HL-60 (cell line): ENCODE measurements at places on chromosomes 3 and 15.

DNA sequence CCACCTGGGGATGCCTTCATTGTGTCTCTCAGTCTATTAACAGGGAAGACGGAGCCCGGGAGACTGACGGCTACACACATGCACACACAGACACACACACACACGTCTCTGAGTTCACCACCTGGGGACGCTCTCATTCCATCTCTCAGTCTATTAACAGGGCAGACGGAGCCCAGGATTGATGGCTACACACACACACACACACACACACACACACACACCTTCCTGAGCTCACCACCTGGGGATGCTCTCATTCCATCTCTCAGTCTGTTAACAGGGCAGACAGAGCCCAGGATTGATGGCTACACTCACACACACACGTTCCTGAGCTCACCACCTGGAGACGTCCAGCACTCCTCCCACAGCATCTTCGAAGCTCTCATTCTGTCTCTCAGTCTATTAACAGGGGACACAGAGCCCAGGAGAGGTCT, 143.9 kb downstream of the OR4M2 start:
- no peak for DNase-seq

- no peak for DNase-seq
These were observed 3.7 kb upstream of the PLA2G4F start for GRCh38 chr15:42160136-42160535.

GRCh38 chr15:56739964-56740640, 6.8 kb upstream of the ZNF280D start:
- DNase-seq: peak; percentile 57

DNA sequence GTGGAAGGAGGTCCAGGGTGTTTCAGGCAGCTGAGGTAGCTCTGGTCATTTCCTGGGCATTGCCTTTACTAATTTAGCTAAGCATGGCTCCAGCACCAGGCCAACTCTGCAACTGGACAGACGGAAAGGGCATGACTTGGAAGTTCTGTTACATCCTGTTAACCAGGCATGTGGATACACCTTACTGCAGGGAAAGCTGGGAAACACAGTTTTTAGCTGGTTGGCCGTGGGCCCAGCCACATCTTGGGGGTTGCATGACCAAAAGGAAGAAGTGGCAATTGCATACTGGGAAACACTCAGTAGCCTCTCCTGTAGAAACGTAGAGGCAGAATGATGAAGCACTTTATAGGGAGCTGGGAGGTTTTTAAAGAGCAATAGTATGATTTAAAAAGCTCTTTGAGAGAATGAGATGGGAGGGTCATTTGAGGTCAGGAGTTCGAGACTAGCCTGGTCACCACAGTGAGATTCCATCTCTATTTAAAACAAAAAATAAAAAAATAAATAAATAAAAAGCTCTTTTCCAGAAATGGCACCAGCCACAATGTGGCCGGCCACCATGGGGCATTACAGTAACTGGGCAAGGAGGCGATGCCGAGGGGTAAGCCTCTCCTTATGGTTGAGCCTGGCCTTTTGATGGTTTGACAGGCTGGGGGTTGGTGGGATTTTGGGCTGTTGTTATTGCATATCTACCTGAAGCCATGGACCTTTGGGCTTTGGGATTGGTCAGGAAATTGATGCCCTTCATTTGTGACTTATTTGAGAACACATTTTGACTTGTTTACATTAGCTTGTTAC, 28.6 kb downstream of the TRAK1 start:
- no peak for DNase-seq

DNA sequence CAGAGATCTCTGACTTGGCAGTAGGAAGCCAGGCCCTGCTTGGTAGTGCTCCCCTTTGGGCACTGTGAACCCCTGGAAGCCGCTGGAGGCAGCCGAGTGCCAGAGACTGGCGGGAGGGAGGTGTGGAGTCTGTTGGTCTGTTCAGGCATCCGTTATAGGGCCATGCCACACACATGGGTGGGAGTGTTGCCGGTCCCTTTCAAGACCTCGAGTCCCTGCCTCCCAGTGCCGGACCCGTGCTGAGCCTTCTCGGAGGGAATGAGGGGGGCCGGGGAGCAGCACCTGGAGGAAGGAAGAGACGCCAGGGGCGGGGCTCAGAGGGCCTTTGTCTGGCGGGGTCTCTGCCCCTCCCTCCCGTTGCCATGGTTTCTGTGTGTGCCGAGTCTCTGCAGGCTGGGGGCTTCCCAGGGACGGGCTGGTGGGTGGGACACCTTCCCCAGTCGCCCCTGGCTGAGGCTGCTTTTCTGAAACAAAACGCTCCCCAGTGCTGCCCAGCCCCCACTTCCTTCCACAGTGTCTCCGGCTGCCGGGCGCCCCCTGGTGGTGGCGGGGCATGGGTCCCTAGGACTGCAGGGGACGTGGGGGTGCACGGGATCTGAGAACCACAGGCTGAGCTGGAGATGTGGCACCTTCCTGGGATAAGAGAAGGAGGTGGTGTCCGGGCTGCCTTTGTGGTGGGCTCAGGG, 10.0 kb downstream of the GNAI2 start:
- DNase-seq: no peak

DNA sequence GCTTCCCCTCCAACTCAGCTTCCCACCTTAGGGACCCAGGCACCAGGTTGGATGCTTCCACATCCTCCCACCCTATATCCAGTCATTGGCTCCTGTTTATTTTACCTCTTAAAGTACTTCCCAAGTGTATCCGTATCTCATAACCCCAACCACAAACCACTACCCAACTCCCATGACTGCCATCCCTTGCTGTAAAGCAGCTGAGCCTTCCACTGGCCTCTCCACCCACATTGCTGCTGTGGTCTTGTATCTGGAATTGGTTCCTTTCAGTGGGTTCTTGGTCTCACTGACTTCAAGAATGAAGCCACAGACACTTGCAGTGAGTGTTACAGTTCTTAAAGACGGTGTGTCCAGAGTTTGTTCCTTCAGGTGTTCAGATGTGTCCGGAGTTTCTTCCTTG, 79.8 kb upstream of the HRH1 start:
- peak; percentile 48 for DNase-seq

DNA sequence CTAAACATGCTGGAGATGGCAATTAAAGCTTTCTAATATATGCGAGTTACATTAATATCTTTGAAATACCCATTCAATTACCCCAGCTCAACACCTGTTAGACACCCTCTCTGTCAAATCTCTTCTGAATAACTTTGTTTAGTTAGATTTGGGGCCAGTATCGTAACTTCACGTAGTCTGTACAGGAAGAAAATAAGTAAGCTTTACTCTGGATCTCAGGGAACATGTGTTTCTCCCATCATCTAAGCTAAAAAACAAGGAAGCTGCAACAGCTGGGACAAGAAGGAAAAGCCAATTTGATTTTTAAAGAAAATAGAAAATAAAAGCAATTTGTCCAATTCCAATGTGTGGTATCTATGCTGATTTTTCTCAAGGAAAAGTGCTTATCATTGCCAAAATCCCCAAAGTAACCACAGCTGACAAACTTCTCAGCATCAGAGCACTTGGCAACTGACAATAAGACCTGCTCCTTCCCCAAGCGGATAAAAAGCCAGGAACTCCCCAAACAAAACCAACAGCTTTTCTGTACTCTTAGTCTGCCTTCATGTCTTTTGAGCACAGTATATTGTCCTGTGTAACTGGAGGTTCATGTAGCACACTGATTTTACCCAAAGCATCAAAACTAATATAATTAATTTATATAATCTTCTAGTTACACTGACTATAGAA, 279.1 kb downstream of the ZBTB20 start:
- no peak for DNase-seq

DNA sequence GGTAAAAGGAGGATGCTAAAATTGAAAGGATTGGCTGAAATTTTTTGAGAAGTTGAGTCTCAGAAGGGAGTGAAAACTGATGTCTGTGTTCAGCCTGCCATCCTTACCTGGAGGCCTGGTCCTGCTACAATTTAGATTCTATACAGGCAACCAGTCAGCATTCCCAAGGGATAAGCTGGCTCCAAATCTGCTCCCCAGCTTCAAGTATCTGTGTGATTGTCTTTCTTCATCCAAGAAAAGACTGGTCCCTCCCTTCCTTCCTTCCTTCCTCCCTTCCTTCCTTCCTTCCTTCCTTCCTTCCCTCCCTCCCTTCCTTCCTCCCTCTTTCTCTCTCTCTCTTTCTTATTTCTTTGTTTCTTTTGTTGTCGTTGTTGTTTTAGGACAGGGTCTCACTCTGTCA, 24.7 kb upstream of the UMPS start:
- DNase-seq: no peak

GRCh38 chr15:62071711-62072308, 5.0 kb downstream of the C2CD4A start:
- no peak for DNase-seq

DNA sequence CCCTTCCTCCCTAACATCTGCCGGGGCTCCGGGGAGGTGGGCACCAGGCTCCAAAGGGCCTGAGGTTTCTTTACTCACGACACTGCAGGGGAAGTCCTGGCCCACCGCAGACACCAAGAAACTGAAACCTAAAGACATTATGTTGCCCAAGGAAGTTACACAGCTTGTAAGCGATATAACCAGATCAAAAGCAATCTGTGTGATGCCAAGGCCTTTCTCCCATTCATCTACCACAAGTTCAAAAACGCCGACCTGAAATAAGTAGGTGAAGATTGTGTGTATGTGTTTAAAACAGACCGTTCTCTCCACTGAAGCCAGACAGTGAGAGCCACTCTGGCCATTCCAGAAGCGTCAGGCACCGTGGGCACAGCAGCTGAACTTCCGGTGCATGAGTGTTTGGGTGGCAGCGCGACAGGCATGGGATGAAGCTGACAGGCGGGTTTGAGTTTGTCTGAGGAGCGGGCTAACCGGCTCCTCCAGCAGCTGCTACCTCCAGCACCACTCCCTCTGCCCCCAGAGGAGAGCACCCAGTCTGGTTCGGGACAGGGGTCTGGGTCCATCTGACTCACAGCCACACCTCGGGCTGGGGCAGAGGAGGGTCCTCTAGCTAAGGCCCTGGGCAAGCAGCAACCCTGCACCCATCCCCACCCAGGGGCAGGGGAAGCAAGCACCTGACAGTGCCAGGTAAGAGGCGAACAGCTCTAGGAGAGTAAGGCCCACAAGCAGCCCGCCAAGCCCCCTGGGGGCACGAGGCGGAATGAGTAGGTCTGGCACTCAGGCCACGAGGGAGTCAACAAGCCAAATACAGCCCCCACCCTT, 1.3 kb downstream of the TNK2 start:
- DNase-seq: no peak

DNA sequence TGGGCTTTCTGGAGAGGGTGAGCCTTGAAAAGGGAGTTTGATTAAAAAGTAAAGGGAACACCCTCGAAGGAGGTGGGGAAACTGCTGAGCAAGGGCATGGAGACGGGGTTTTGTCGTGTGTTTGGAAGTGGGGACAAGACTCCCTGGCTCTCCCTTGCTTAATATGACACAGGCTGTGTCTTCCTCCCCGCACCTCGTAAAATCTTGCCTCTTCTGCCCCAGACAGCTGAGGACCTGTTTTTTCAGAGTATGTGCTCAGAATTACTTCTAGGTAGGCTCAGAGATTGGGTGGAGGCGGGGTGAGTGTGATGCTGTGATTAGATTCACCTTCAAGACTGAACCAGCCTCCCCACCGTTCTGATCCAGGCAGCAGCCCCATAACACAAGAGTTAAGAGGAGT, 244.4 kb upstream of the TLE3 start:
- DNase-seq: no peak

DNA sequence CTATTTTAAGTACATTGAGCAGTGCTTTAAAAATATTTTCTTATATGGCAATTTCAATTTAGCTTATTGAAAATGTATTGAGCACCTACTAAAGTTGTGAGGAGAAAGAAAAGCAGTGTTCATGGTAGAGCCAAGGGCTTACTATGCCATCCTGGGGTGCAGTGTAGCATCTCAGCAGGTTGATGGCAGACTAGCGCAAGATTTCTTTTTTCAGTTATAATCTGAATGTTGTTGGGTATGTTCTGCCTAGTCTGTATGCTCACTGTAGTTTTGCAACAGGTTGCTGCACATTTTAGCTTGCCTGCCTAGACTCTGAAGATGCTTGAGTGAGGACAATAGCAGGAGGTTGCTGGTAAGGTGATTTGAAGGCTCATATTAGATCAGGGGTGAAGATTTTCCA, 103.1 kb upstream of the UNC13C start:
- DNase-seq: no peak

DNA sequence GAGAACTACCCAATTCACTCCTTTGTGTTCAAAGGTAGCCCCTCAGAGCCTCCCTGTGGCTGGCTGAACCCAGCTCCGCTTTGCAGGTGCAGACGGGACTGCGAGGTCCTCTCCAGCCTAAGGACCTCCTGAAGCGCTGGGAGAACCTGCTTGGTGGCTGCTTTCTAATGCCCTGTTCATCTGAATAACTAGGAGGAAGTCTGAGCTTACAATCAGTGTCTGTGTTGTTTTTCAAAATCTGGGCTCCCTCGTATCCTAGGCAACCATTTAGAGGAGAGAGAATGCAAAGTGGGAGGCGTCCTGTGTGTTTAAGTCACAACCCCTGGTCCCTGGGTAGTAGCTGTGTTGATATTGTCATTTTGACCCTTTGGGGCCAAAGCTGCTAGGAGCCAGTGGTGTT, 99.9 kb downstream of the GABRG3 start:
- no peak for DNase-seq

- DNase-seq: no peak
These were observed 235.1 kb upstream of the CCDC54 start for GRCh38 chr3:107142171-107142570.

DNA sequence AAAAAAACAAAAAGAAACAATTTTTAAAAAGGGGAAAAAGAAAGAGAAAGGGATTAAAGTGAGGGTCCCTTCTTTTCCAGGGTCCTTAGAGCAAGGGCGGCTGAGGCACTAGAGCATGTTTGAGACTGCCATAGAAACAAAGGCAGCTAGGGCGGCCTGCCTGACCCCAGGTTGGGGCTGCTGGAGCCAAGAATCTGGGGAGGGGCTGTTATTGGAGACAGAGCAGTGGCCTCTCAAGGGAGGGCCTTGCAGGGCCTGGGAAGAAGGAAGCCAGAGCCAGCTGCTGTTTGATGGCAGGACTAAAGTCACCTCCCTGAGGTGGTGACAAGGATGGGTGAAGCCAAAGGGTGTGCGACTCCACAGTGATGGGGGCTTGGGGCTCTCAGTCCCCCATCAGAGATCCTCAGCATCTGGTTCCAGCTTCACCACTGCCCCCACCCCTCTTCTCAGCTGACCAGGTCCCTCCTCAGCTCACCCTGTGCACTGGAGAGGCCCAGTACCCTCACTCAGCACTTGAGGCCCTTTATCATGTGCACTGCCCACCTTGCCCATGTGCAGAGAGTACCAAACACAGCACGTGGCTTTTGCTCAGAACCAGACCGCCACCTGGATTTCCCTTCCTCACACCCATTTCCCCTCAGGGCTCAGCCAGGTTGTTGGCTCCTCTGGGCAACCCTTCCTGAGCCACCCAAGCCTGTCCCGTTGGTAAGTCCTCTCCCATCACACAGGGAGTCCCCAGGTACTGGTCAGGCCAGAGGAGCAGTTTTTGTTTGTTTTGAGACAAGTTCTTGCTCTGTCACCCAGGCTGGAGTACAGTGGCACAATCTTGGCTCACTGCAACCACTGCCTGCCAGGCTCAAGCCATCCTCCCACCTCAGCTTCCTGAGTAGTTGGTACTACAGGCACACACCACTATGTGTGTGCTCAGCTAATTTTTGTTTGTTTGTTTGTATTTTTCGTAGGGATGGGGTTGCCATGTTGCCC, 1.7 kb downstream of the TMEM89 start:
- DNase-seq: no peak
